ENCODE measurements at places on chromosomes 7 and 10.
A peak's percentile ranks its signal among the peaks of the same experiment; 100 is the strongest.

- DNase-seq = peak; percentile 89
Measured at GRCh38 chr10:130138479-130138866, 2.3 kb downstream of the GLRX3 start.

GRCh38 chr10:15168786-15169554, 477 bp upstream of the NMT2 start:
- DNase-seq = peak; percentile 66

DNA sequence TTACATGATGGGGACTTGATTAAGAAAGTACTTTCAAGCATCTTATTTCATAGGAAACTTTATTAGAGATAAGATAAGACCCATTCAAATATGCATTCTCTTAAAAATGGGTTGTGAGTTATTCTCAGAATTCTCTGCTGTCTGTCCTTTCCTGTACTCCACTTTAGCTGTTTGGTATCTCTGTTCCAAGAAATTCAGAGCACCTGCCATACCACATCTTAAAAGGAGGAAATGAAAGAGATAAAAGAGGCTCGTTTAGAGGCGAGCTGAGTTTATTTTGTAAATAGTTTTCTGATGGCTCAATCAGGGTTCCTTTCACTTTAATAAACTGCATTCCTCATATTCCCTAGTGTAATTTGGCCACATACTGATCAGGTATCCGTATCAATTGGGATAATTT, 87.2 kb downstream of the MDFIC start:
- DNase-seq = no peak

DNA sequence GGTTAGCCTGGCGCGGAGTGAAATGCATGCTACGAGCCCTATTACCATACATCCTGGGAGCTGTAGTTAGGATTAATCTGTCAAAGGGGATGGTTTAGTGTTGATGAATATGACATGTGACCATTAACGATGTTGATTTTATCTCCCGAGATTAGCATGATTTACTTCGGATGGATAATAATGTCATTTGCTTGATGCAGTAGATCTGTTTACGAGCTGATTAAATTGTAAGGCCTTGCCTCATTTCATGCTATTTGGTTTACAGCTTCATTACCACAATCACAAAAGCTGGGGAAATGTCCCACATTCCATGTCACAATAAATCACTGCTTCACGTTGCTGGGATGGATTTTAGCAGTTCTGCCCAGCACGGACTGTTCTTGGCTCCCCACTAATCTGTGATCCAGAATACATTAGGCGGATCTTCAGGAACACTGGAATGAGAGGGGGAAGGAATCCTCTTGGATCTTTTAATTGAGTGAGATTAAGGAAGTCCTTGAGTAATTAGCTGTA, 22.3 kb downstream of the ZNF503 start:
- no peak for DNase-seq

DNA sequence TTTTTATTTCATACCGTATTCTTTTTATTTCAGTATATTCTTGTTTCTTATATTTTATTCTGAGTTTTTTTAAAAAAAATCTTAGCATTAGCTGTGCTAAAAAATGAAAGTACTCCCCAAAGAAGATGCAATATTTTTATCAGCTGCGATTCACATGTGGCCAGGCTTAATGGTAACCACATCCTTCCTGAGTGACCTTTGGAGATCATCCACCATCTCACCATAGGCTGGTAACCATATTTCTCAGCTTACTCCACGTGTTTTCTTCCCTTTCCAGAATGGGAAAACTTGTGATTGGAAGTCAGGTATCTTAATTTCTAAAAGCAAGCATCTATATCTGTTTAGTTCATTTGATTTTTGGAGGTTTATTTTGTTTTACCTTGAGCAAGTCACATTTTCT, 18.8 kb upstream of the LIPM start:
- no peak for DNase-seq

- no peak for DNase-seq
Measured at GRCh38 chr7:135650831-135651573, 11.3 kb upstream of the STMP1 start.

DNA sequence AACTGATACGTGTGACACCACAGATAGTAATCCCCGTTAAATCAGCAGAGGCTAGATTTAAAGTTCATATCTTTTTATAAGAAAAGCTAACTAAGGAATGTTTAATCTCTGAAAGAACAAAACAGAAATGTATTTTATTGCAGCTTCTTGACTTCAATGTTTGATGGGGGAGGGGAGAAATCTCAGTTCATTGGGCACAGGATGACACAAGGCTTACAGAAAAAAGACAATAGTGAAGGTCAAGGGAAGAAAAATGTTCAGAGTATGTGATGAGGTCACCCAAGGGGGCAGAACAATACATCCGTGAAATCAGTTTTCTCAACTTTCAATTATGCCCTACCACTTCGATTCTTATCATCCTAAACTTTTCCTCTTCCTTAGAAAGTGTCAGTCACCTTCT, 102.9 kb downstream of the ELAPOR2 start:
- DNase-seq = no peak

DNA sequence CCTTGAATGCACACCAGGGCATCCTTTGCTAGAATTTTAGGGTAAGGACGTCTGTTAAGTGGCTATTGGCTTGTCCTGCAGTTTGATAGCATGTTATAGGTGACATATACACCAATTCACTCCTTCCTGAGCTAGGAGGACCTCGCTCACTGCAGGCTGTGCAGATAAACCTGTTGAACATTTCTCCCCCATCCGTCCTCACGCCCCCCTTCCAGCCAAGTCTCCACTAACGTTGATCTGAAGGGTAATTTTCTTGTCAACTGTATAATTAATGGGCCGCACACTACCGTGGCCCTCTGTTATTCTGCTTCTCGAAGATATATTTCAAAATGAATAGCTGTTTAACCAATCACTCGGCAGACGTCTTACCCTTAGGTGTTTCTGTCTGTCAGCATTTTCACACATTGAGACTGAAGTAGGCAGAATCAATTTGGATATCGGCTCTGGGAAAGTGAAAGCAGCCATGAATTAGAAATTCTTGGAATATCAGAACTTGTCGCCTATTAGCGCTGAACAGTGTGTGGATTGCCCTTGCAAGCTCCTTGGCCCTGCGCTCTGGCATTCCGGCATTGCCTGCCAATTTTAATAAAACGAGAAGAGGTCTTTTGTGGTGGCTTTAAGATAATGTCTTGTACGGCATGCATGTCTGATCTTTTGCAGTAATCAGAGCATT, 905.3 kb downstream of the TYW1 start:
- no peak for DNase-seq

DNA sequence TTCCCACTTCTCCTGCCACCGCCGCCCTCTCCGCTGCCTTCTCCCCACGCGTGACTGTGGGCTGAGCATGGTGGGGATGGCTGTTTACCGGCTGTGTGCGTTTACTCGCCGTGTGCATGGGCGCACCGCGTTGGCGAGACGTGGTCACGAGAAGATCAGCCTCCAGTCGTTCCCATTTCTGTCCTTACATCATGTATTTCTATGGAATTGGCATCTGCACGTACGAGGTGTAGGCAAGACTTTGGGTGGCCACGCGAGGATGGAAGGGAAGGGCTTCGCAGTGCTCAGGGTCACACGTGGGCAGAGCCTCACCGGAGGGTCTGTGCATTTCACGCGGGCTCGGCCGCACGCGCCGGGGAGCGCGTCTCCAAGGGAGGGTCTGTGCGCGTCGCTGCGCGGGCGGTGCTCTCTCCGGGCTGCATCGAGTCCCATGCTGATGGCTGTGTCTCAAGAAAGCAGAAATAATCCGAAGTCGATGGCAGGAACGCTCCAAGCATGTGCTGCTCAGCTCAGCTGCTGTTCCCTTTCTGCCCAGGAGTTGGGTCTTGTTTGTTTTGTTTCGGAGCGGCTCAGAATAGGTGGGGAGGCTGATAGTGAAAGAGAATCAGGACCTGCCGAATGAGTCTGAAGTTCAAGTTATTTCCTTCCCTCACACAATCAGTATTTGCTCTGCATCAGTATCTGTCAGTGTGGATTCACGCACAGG, 973 bp downstream of the CAMK1D start:
- no peak for DNase-seq

DNA sequence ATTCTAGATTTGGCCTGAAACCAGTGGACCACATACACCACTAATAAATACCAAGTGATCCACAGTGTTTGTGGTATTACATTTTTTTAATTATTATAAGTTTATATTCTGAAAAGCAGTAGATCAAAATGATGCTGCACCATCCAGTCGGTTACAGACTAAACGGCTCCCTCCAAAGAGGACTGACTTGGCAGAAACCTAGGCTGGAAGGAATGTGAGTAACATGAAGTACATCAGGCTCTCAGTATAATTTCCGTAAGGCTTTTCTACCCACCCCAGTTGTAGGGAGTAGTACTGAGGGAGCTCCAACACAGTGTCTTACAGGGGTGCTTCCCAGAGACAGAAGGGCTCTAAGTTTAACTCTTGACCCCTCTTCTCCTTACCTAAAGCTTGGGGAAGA, 119.5 kb downstream of the TRRAP start:
- no peak for DNase-seq

DNA sequence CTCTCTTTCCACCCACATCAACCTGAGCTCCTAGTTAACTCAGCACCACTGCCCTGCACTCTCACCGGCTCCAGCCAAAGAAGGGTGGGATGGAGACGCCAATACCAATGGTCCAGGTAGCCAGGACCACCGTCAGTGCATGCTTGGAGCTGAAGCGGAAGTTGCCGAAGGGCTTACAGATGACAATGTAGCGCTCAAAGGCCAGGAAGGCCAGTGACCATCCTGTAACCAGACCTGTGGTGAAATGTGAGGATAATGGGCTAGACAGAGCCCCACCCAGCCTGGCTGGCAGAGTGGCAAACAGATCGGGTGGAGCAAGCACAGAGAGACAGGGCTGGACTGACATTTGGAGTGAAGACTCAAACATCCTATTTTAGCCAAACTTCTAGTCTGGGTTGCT, 673 bp downstream of the OPN1SW start:
- DNase-seq = no peak

DNA sequence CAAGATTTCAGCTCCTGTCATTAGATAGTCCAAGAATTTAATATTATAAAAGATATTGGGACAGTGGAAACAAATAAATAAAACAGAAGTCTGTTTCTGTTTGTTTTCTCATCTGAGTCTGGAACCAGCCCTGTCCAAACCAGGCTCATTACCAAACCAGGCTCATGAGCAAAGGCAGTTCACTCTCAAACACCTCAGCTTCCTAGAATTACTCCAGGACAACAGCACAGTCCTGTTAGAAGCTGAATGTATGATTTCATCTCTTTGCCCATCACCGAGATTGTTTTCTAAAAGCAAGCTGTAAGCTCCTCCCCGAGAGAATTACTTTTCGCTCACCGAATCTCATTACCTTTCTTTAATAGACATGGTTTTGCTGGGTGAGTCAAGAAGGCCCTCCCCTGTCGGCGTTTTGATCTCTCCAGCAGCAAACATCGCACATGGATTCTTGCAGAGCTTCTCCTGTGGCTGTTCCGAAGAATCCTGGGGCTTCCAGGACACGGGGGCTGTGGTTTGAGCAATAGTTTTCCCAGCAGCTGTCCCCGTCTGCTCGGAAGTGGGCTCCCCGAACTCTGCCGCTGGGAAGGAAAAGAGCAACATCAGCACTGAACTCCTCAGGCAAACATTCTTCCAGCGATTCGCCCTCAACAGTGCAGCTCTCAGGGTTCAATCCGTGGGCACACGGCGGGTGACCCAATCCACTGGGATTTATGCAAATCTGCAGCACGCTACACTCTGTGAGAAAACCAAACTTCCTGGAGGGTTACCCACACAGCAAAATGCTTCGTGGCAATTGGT, 112.5 kb downstream of the SVIL start:
- DNase-seq = no peak

DNA sequence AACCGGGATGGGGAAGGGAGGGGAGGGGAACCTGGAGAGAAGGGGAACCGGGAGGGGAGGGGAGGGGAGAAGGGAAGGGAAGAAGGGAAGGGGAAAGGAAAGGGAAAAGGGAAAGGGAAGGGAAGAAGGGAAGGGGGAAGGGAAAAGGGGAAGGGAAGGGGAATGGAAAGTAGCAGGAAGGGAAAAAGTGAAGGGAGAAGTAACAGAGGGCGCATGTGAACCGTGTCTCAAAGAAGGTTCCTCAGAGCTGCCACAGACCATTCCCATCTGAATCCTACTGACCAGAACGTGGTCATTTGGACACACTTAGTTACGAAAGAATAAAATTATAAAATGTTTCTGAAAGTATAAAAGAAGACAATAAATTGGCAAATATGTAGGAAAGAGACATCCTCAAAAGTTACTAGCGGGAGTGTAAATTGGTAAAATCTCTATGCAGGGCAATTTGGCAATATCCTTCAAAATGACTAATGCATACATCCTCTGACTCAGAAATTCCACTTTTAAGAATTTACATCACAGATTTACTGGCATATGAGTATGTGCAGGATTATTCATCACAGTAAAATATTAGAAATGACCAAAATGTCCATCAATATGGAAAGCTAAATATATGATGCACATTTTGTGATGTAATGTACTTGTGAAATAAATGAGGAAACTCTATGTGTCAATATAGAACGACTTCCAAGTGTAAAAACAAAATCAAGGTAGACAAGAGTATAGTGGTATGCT, 12.9 kb downstream of the C10orf67 start:
- DNase-seq = no peak

DNA sequence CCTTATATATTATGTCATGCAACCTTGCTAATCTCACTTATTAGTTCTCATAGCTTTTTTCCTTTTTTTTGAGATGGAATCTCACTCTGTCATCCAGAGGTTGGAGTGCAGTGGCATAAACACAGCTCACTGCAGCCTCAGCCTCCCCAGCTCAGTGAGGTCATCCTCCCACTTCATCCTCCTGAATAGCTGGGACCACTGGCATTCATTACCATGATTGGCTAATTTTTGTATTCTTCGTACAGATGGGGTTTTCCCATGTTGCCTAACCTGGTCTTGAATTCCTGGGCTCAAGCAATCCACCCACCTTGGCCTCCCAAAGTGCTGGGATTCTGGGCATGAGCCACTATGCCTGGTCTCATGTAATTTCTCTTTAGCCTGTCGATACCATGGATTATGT, 89.1 kb upstream of the TRIM24 start:
- DNase-seq = no peak

GRCh38 chr10:86376403-86376802, 9.8 kb upstream of the GRID1 start:
- no peak for DNase-seq

DNA sequence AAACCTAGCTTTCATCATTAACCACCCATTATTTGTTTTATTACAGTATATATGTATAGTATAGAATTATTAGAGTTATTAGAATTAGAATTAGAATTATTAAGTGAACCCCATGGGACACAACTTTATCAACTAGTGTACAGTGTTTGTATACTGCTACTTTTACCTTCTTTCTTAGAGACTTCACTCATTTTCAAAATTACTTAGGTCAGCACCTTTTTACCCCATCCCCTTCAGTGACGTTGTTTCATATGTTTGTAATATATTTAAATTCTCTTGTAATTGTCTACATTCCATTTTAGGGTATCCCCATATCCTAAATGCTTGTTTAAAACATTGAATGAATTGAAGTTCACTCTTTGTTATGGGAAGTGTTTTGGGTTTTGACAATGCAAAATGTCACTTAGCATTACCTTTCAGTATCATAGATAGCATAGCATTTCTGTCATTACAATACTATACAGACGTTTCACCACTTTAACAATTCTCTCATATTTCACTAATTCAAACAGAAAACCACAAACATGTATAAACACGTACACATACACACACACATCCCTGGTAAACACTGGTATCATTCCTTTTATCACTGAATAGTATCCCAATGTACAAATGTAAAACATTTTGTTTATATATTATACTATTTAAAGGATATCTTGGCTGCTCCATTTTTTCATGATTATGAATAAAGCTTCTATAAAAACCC, 229.9 kb upstream of the MAGI2 start:
- no peak for DNase-seq

Measured in NCI-H510A (cell line).